ENCODE measurements at places on chromosomes 11 and 22.

- DNase-seq = no peak
These were observed 92.9 kb downstream of the MICAL3 start for GRCh38 chr22:17931400-17931825.

GRCh38 chr11:8773916-8774539, 91.4 kb downstream of the RPL27A start:
- no peak for DNase-seq

GRCh38 chr22:22408731-22409696, 99.5 kb downstream of the ZNF280B start:
- peak; percentile 37 for DNase-seq

- no peak for DNase-seq
These were observed 85.9 kb upstream of the LRRC55 start for GRCh38 chr11:57095896-57096295.

DNA sequence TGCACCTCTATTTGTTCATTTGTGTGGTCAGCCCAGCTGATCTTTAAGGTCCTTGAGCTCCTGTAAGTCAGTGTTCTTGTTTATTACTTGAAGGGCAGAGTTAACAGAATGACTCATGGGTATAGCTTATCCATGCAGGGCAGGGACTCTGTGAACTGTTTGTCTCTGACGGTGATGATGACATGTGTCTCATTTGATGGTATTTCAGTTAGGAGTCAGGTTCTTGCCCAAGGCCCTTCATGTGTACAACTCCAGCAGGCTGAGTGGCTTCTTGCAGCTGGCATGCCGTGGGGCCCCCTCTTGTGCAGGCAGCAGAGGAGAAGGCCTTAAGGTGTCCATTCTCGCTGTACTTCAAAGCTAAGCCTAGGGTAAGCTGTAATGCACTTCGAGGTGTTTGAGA, 165.1 kb downstream of the DBX1 start:
- DNase-seq = no peak

DNA sequence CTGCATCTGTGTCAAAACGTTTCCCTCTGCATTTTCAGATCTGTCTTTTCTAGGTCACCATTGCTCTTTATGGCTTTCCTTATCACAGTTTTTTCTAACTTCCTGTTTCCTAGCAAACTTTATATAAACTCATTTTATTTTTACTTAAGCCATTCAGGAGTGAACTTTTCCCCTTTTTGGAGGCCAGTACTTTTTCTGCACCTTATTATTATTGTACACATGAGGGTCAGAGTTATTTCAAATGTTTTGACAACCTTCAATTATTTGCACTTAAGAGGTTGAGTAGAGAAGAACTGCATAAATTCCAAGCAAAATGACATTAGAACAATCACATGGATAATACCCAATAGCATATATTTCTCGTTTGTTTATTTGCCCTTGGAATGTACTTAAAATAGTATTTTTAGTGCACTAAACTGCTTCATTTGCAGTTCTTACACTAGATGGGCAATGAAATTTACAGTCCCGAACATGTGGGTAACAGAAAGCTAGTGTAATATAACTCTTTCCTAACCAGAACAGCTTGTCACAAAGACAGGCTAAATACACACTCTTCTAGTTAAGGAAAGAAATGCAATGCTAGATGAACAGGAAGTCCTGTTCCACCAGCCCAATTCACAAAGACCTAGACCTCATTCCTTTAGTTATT, 79.5 kb downstream of the UBASH3B start:
- DNase-seq = no peak

DNA sequence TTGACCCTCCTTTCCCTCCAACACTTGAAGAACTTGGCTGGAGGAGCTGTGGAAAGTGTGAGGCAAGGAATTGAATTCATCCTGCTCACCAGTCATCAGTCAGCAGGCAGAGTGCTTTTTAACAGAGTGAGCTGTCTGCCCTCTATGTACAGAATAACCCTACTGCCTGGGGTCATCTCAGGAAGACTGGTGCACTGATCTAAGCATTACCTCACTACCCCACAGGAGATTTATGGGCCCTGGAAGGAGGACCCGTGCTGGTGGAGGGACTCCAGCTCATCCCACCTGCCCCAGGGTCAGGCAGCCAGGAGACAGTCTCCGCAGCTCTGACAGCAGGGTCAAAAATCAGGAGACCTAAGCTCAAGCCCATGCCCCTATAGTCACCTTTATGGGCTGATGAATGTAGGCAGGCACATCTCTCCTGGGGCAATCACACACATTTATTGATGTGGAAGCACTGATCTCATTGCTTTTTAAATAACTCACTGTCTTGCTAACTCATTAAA, 270.8 kb upstream of the SESN3 start:
- DNase-seq = no peak

GRCh38 chr11:18078909-18079308, 27.0 kb downstream of the SAAL1 start:
- no peak for DNase-seq

GRCh38 chr11:26333906-26334305, 2.0 kb downstream of the ANO3 start:
- no peak for DNase-seq

- DNase-seq = peak; percentile 14
These were observed 102.7 kb downstream of the COMMD9 start for GRCh38 chr11:36186340-36187175.

DNA sequence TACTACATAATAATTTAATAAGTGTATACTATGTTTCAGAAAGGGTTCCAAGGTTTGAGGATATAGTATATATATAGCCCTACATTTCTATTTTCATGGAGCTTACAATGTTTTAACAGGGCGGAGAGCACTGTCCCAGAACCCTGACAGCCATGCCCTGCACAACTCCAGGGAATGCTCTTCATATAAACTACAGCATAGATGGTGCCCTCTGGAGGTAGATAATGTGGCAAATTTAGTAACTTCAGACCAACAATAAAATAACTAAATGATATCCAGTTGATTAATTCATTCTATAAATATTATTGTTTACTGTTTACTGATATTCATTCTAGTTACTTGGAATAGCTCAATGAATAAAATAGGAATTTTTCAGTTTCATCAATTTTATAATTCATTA, 693.7 kb upstream of the CCDC179 start:
- DNase-seq = no peak

DNA sequence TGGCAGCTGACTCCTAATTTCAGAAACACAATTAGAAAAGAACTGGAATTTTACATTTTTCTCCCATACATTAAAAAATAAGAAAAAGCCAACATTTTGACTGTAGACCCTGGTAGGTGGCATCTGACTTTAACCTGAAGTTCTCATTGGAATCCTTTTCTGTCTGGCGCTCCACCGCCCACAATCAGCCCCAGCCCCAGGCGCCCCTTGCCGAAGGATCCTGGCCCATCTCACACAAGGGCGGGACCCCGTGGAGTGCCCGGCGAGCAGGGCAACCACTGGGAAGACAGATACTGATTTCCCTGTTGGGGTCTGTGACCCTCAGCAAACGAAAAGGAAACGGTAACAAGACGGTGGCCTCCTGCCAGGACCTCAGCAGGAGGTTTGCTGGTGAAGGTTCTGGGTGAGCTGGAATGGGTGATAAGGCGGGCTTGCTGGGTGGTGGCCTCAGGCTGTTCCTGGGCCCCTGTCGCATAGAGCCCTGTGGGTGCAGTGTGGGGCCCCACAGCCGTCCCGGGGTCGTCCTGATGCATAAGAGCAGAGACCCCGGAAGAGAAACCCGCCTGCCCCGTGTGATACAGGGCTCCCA, 15.7 kb downstream of the TSPO start:
- DNase-seq = no peak

DNA sequence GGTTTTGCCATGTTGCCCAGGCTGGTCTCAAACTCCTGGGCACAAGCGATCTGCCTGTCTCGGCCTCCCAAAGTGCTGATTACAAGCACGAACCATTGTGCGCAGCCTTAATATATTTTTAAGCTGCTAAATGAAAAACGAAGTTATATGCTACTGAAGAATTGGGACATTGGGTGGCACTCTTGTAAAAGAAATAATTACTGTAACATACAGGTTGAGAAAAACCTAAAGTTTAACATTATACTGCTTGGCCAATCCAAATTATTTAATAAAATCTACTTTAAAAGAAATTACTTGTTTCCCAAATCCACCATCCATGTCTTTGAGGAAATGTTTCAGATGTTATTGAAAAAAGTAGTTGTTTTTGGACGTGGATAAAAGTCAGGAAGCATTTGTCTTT, 37.9 kb upstream of the ARHGAP32 start:
- DNase-seq = no peak

DNA sequence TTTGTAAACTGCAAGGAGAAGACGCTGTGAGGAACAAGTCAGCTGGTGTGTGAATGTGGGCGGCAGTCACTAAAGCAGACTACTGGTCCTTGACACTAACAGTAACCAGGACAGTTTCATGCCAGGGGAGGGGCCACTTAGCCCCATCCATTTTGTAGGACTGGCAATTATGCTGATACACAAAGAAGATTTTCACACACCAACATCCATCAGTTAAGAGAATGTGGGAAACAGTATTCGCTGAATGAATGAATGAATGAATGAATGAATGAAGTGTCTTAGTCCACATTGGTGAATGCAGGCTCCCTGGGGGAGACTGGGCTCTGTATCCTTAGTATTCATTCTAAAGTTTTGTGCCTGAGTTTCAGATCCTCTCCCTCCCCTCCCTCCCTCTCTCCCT, 590.4 kb downstream of the BRD1 start:
- DNase-seq = no peak

- no peak for DNase-seq
These were observed 11.2 kb upstream of the IL18BP start for GRCh38 chr11:71987521-71987920.

- DNase-seq = no peak
These were observed 19.8 kb downstream of the ZBED5 start for GRCh38 chr11:10838083-10838482.

DNA sequence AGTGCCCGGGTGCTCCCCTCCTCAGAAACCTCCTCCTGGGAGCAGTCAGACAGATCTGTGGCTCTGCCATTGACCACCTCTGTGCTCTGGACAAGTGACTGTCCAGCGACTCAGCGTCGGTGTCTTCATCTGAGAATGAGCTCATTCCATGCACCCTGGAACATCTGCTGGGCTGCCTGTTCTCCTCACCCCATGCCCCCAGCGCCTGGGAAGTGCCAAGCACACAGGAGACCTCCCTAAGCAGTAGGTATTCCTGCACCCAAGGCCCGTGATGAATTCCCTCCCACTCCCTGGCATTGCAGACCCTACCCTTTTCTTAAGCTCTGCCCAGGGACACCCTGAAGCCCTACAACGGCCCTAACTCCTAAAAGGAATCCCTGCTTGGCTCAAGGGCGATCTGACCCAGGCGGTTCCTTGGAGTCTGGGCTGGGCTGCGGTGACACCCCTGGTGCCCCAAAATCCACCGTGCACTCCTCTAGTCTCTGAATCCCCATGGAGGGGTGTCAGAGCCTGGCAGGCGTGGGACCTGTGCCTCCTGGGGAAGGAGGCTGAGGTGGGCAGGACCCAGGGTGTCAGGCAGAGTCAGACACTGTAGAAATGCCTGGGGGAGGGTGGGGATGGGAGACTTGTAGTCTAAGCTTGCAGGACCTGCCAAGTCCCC, 92.0 kb downstream of the CEP164 start:
- no peak for DNase-seq

DNA sequence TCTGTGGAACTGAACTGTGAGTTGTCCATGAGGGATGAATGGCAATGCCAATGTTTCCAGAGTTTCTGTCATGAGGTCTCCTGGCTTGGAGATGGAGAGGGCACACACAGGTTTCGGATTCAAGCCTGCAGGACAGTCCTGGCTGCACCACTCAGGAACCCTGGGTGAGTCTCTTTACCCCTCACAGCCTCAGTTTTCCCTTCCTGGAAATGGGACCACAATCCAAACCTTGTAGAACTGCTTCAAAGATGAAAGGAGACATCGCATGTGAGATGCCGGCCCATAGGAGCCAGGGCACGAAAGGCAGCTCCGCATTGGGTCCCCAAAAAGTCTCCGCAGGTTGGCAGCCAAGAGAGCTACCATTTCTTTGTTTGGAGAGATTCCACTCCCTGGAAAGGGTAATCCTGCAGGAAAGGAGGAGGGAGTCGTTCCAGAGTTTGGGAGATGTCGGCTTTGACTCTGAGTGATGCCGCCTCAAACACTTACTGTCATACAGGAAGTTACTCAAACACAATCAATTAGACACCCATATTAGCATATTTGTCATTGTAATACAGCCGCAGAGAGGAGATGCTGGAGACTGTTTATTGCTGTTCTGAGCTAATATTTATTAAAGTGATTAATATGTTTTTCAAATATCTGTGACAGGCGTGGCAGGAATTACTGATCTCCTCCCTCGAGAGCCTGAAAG, 318.3 kb downstream of the MN1 start:
- no peak for DNase-seq

DNA sequence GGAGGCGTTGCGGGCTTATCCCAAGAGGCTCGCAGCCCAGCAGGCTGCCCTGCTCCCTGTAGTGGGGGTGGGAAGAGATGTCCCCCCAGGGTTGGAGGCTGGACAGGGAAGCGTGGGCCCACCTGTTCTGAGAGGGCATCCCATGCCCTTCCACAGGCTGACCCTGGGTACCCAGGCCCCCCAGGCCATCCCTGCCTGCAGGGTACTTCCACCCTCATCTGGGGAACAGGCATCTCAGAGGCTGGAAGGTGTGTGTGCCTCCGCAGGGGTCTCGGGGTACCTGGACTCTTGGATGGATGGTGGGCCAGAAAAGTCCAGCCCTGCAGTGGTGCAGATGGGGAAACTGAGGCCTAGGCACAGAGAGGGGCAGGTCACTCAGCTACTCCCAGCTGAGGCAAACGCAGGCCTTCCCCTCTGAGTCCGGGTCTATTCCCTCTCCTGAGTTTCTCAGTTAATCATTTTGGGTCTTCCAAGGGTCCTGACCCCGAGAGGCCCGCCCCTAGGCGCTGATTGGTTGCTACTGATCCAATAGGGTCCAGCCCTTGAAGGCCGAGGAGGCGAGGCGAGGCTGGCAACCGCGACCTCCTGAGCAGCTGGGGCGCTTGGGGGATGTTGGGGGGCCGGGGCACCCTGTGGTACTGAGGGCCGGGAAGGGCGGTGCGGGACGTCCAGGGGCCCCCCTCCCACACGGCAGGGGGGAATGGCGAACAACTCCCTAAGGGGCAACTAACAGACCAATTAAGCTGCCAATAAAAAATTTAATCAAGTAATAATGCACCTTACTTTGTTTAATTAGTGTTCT, 23.8 kb downstream of the FLRT1 start:
- no peak for DNase-seq

GRCh38 chr22:25748140-25748539, 6.2 kb downstream of the MYO18B start:
- DNase-seq = no peak

DNA sequence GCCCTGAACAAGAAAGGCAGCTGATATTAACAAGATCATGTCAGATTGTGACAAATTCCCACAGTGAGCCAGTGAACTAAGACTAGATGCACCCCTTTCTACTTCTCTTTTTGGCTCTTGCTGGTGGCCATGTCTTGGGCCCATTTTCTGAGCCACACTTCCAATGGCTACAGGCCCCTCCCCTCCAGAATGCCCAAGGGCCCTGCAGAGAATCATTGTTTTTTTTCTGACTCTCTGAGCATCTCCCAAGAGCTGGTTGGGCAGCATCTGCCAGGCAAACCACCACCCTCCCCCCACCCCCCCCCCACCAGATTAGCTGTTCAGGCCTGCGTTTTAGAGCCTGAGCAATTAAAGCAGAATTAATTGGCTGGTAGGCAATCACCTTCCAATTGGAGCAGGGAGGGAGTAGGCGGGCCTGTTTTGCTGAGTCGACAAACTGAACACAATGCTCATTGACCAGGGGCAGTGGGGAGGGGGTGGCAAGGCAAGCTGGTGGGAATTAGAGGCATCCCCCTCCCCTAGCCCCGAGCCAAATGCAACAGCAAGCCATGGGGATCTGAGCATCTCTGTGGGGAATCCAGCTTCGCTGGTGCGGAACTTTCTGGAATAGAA, 541.4 kb downstream of the MN1 start:
- DNase-seq = peak; percentile 39

- DNase-seq = no peak
These were observed 4.3 kb downstream of the POLR3H start for GRCh38 chr22:41540006-41540315.

- DNase-seq = no peak
These were observed 46.1 kb upstream of the JAM3 start for GRCh38 chr11:134022748-134023147.
